T-helper 2 cell (primary cell): ENCODE measurements at places on chromosomes 13 and 19.

- no peak for DNase-seq
These were observed 57.9 kb downstream of the RXFP2 start for GRCh38 chr13:31797154-31797775.

DNA sequence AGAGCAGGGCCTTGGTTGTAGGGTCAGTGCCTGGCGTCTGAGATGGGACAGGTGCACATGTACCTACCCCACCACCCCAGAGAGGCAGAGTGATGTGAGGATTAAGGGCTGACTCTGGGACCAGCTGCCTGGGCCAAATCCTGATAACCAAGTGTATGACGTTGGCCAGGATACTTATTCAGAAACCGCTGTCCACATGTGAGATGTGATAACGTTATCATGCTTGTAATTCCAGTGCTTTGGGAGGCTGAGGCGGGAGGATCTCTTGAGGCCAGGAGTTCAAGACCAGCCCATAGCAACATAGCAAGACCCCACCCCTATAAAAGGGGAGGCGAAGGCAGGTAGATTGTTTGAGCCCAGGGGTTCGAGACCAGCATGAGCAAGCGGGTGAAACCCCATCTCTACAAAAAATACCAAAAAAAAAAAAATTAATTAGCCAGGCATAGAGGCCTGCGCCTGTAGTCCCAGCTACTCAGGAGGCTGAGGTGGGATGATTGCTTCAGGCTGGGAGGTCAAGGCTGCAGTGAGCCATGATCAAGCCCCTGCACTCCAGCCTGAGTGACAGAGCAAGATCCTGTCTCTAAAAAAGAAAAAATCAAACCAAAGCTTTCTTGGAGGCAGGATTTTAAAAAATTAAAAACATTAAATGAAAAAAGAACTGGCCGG, 10.0 kb downstream of the ADGRE5 start:
- no peak for DNase-seq

DNA sequence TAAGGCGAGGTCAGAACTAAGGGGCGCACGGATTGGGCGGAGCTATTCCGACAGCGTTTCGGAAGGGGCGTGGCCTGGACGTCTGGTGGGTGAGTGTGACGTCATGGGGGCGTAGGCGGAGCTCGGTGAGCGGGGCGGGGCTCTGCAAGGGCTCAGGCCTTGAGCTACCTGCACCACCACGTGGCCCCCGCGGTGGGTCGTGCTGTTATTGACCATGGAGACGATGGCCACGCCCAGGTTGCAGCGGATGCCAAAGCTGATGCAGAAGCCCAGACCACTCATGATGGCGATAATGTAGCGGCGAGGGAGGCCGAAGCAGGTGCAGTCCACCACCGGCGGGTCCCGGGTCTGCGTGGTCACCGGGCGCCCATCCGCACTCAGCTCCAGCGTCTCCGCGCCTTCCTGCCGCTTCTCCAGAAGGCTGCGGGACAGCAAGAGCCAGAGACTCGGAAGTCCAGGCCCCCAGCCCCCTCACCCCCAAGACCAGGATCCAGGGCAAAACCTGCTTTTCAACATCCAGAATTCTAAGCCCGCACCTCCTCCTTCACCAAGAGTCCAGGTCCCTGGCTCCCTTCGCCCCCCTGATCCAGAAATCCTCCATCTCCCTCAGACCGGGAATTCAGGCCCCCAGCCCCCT, 4.8 kb downstream of the SLC17A7 start:
- DNase-seq, result peak; percentile 51

- DNase-seq, result no peak
These were observed 15.9 kb upstream of the CEACAM1 start for GRCh38 chr19:42544146-42544545.

DNA sequence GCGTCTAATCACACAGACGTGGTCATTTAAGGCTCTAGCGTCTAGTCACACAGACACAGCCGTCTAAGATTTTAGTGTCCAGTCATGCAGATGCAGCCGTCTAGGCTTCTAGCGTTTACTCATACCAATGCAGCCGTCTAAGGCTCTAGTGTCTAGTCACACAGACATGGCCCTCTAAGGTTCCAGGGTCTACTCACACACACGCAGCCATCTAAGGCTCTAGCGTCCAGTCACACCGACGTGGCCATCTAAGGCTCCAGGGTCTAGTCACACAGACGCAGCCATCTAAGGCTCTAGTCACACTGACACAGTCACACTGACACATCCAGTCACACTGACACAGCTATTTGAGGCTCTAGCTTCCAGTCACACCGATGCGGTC, 55.7 kb downstream of the KLF2 start:
- no peak for DNase-seq

DNA sequence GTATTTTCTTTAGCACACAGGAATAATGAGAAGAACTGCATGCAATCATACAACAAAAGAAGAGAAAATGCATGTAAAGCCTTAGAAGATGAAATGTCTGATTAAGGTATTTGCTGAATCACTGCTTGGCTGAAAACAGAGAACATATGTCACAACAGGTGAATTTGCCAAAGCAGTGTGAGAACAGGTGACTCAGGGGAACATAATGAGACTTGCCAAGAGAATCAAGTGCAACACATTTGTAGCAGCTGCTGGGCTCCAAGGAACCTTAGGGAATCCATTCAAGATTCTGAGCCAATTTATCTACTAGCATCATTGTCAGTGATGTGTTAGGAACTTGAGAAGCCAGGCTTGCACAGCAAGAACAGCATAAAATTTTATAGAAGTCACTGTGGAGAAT, 273.1 kb downstream of the PCDH20 start:
- no peak for DNase-seq

DNA sequence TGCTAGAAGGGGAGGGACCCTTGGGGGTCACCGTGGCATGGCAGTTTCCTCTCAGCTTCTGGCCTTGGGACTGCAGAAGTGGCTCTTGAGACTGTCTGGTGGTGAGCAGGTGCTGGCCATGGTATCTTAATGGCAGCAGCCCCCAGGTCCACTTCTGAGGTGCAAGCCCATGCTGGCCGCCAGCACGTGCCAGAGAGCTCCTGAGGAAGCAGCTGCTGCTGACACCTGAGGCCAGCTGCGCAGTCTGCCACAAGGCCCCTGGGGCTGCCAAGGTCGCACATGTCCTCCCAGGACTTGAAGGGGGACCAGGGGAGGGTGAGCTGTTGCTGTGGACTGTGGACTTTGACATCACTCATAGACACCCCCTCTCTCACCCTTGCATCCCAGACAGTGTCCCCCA, 48.0 kb downstream of the NFIX start:
- no peak for DNase-seq

GRCh38 chr13:87107651-87108050, 563.5 kb upstream of the SLITRK5 start:
- DNase-seq, result no peak

DNA sequence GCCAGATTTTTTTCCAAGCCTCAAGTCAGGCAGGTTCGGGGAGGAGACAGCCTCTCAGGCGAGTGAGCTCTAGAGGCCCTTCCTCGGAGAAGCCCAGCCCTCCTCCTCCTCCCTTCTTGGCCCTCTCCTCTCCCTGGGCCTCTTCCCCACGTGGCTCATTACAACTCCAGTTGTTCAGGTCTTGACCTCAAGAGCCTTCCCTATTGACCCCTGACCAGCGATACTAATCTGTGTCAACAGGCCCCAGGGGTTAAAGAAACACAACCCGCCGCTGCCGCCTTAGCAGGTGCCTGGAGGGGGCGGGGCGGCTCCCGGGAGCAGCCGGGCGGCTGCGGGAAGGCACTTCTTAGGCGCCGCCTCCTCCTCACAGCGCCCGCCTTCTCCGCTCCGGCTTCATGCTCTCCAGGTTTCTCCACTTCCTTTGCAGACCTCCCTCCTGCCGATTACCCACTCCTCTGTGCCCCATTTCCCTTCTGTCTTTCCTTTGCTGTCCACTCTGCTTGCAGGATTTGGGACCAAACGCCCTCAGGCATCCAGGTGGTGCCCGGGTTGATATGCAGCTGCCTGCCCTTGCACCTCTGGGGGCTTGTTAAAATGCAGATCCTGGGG, 51.0 kb downstream of the LYL1 start:
- DNase-seq, result no peak

GRCh38 chr13:76523740-76524340, 362.4 kb downstream of the KCTD12 start:
- no peak for DNase-seq

- DNase-seq, result no peak
These were observed 1.1 kb downstream of the GALP start for GRCh38 chr19:56176881-56177280.

GRCh38 chr13:57630661-57631595, 616 bp upstream of the PCDH17 start:
- DNase-seq, result no peak

DNA sequence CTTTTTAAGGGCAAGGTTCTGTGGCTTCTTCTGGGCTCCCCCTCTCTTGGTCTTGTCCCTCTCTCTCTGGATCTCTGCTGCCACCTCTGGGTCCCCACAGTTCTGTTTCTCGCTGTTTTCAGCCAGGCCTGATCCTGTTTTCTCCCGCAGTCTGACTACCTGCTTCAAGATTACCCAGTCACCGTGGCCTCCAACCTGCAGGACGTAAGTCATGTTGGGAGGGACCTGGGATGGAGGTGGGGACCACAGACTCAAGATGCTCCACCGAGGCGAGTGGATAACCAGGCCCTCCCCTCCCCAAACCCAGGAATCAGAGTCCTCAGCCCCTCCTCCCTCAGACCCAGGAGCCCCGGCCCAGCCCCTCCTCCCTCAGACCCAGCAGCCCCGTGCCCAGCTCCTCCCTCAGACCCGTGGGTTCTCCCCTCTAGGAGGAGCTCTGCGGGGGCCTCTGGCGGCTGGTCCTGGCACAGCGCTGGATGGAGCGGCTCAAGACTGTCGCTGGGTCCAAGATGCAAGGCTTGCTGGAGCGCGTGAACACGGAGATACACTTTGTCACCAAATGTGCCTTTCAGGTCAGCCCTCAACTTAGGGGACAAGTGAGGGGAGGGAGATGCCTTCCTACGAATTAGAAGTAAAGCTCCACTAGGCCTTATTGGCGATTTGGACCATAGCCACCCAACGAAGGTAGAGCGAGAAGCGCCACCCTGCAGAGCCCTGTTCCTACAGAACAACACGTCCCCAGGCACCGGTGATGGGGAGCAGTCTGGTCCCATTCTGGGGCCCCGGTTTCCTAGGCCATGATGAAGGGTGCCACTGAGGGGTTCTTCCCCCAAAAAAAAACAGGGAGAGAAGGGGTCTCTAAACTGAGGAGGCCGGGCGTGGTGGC, 2.2 kb downstream of the FLT3LG start:
- peak; percentile 56 for DNase-seq

- DNase-seq, result no peak
These were observed 34.0 kb downstream of the C13orf46 start for GRCh38 chr13:113939944-113940297.

- DNase-seq, result no peak
These were observed 21.8 kb downstream of the ARRDC2 start for GRCh38 chr19:18029617-18030338.

DNA sequence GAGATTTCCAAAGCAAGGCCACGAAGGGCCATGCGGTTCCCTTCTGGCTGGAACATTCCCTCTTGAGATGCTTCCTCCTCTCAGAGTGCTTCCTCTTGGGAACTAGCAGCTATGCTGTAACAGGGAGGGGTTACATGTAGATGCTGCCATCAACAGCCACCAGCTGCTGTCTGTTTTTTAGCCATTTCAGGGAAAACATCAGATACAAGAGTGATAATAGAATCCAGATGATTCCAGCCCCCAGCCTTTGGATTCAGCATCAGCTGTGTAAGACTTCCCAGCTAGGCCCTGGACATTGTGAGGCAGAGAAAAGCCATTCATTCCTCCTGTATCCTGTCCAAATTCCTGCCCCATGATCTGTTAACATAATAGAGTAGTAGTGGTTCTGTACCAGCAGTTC, 8.2 kb upstream of the ZNF177 start:
- DNase-seq, result no peak

DNA sequence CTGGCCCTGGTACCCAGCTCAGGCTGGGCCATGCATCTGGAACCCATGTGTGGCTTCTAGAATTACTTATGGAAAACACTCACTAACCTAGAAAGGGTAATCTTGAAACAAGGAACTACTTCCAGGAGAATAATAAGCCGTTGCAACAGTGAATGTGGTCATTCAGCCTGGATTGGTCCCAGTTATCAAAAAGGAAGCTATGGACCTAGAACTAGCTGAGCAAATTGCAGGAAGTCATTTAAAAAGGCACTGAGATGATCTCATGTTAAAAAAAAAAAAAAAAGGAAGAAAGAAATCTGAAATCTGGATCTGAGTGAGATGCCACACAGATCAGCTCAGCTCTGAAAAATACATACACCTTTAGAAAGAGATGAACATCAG, 59.6 kb downstream of the DCT start:
- no peak for DNase-seq

- DNase-seq, result no peak
These were observed 60.7 kb upstream of the GPR183 start for GRCh38 chr13:99367663-99368448.

GRCh38 chr19:6481541-6482342, at the start of gene DENND1C:
Gene DENND1C (minus strand): TSS chr19:6481787. CDS start chr19:6481695, 92 bp downstream.
- peak; percentile 51 for DNase-seq

DNA sequence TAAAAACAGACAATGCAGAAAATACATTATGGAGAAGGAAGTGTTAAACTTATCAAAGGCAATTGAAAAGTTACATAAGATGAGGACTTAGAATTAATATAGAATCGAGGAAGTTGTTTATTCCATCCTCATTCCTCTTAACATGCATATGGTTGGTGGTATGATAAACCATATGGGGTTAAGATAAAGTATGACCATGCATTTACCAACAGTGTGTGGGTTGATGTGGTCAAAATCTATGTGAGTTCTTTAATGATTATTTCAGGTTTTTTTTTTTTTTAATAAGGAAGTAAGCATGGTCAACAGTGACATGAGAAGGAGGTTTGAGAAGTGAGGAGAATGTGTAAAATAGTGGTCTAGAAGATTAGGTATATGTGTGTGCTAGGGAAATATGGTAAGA, 94.5 kb downstream of the TDRD3 start:
- DNase-seq, result no peak
